ENCODE measurements at places on chromosomes 1 and 21. TPM values are rescaled to one million over a fixed set of nuclear protein-coding genes. Genes with fewer than 3 reads are reported as not detected.

DNA sequence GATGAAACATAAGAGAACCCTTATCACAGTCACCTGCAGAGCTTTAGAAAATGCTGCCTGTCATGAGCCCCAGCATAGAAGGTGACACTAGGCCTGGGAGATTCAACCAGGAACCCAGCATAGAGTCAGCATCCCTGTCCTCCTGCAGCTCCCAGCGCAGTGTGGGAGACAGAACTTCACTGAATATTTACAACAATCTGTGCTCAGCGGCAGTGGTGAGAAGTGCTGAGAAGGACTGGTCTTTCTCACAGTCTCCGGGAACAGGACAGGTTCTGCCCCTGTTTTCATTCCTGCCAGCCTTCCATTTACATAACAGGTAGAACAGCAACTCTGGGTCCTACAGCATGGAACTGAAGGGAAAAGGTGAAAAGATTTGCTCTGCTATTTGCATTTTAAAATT, 83.5 kb upstream of the GADD45A start:
- no peak for DNase-seq

DNA sequence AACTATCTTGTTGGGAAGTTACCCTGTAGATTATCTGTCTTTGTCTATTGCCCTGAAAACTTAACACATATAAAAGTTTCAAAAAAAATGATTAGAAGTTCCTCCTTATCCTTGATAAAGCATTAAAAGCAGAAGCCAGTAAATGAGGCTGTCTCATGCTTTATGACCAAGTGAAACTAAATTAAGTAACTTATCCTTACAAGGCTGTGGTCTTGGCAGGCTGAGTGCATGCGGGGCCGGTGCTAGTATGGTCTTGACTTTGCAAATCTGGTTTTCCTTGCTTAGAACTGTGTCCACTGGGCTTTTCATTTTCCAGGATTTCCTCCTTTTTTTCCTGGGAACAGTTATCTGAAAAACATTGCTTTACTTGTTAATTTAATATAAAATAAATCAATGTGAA, 43.1 kb downstream of the PCNX2 start:
- DNase-seq, result no peak

DNA sequence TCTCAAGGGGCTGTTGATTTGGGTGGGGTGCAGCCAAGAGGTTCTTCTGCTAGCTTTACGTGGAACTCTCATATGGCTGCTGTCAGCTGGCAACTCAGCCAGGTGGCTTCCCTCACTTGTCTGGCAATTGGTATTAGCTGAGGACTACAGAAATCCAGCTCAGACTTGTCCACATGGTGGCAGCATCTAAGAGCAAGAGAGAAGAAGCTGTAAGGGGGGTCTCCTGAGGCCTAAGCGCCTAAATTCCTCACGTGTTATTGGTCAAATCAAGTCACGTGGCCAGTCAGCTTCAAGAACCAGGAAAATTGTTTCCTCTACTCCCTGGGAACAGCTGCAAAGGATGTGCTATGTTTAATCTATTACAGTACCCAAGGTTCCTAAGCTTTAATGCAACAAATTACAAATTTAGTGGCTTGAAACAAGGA, 4.2 kb upstream of the DYRK3 start:
- peak; percentile 11 for DNase-seq

GRCh38 chr21:32978331-32979270, 47.1 kb upstream of the OLIG2 start:
- DNase-seq, result no peak

- no peak for DNase-seq
These were observed 26.1 kb downstream of the RGS21 start for GRCh38 chr1:192342842-192343241.

Gene RAB42
- total RNA-seq, result 0.21 TPM

Gene IFI44
- total RNA-seq, result 3.1 TPM

Gene KPRP
- total RNA-seq, result 2.1 TPM

Gene EFCAB7
- total RNA-seq, result 1.1 TPM
